RWPE1 (cell line): ENCODE measurements at places on chromosomes 7 and 10.
A peak's percentile ranks its signal among the peaks of the same experiment; 100 is the strongest.

- no peak for DNase-seq
Measured at GRCh38 chr7:128777156-128778123, 1.8 kb upstream of the OPN1SW start.

DNA sequence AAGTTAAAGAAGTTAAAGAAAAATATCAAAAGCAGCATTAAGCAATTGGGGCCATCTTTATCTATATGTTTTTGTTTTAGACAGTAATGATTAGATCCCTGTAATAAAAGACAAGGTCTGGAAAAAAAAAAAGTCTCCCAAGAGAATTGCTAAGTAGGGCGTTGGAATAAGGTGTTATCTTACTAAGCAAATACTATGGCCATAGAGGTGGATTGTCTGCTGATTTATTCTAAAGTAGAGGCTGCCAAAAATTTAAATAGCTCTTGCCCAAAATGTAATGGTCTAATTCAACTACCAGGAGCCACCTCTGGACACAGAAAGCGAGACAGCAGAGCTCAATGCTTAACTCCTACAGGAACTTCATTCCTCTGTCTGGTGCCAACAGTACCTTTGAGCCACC lies 71.6 kb downstream of the HERPUD2 start:
- no peak for DNase-seq

DNA sequence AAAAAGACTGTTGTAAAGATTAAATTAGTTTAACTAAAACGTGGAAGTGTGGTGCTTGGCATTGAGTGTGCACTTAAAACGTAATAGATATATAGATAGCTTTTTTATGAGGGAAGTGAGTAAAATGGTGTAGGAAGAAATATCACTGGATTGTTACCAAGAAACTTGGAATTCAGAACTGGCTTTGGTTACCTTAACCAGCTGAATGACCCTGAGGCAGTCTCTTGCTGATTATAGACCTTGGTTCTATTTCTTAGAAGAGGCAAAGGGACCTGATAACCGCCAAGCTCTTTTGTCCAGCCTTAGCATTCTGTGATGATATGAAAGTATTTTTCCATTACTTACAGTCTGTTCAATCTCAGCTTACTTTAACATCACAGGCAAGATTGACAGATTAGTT lies 3.8 kb downstream of the REEP3 start:
- DNase-seq: no peak

- DNase-seq: no peak
Measured at GRCh38 chr7:113374955-113375354, 256.6 kb upstream of the SMIM30 start.

DNA sequence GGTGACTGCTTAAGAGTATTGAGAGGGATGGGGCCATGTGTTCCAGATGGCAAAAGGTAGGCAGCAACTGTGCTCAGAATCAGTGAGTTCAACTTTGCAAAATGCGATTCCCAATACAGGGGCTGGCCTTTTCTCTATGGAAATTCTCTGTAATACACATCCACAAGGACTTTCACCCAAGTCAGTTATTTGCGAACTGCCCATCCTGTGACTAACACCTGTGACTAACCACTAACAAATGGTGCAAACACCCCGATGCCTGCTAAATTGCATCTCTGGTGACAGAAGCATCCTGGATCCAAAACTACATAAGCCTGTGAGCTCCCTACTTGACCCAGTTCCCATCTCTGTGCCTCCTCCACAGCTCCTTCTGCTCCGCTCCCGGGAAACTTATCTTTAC lies 9.0 kb upstream of the CUZD1 start:
- peak; percentile 86 for DNase-seq

DNA sequence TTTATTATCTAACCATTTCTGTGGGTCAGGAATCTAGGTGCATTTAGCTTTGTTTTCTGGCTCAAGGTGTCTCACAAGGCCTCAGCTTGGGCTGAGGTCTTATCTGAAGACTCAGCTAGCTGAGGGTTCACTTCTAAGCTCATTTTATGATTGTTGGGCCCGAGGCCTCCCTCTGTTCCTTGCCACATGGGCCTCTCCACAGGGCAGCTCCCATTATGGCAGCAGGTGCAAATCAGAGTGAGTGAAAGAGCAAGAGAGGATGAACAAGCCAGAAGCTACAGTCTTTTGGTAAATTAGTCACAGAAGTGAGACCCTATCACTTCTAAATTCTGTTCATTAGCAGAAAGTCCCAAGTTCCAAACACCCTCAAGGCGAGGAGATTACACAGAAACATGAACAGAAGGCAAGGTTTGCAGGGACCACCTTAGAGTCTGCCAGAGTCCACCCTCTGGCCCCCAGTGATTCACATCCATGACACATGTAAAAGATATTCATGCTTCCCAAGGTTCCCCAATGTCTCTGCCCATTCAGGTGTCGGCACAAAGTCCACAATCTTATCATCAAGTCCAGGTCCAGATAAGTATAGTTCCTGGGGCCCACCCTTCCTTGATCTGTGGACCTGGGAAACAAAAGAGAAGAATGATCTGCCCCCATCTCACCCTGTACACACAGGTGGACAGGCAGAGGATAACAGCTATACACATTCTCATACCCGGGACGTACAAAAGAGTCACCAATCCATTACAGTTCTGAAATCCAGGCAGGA lies 23.7 kb downstream of the FIGNL1 start:
- no peak for DNase-seq

DNA sequence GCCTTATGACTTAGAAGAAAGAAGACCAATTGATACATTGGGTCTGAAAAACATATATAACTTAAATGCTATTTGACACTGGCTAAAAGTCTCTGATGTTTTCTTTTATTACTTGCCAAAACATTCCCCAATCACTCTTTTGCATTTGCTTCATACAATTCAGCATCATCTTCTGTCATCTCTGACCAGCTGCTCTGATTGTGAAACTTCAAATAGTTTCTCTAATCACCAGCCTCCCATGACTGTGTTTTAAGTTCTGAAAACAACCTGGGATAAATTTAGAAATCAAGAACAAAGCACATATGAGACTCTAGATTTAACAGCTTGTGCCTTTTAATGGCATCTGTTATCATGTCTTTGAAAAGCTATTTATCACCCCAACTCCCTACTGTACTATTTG lies 208.4 kb upstream of the KCND2 start:
- DNase-seq: no peak

DNA sequence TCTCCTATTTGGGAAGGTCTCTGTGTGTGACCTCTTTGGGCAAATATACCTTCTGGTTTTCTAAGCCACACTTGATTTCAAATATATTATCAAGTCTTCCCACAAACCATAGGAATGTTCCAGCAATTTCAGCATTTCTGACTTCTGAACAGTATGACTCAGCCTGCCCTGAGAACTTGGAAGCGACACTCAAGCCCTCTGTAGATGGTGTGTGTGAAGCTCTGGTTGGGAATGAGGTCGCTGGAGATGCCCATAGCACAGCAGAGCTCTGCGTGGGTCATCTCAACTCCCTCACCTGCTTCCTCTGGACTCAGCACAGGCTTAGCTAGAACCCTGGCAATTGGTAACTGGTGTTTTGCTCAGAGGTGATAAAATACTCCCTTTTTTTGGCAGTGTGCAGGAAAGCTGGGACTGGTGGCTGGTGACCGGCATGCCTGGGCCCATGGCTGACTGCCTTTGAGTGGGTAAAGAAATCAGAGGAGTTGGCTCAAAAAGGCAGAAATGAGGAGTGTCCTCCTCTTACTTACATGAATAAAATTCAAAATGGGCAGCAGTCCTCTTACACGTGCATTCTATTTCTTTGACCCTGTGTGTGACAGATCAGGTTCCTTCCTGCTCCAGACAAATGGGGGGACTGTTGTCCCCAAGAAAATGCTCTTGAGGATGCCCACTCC lies 87.5 kb upstream of the NRP1 start:
- DNase-seq: peak; percentile 35

DNA sequence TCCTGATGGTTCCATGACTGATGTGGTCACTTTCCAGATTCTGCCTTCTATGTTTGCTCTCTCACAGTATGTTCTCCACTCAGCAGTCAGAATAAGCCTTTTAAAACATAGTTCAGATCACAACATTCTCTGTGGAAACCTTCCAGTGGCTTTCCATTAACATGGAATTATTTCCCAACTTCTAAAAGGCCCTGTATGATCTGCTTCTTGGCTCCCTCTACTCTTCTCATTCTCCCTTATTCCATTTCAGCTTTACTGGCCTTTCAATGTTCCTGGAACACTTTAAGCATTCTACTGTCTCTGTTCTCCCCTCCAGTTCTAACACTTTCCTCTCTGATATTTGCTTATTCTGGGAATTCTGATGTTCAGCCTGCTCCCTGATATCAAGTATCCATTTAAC lies 325.6 kb downstream of the THSD7A start:
- DNase-seq: no peak

GRCh38 chr10:133126431-133127290 lies 33.4 kb upstream of the KNDC1 start:
- no peak for DNase-seq

DNA sequence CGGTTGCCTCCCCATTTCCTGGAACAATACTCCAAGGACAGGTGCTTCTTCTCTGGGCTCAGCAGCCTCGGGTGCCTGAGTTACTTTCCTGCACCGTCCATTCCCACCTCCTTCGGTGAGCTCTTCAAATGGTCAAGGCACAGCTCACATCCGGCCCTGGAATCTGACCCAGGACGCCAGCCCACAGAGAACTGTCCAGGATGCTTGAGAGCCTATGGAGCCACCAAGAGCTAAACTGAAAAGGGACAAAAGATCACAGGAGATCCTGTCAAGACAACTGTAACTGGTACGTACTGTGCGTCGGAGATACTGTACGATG lies 72.5 kb downstream of the CTBP2 start:
- DNase-seq: no peak

DNA sequence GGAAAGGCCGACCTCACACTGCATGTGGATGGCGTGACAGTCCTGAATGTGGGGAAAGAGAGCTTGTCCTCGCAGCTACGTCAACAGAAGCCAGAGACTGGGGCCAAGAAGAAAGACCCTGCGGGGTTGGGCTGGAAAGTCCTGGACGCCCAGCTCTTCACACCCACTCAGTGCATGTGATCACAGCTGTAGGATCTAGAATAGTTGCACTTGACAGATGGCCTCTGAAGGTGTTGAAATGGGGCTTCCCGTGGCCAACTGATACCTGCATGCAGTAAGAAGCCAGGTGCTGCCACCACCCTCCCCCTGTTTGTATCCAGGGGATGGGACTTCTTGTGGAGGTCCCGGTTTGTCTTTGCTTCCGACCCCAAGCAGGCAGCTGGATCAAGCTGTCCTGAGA lies 34.1 kb upstream of the OCM2 start:
- DNase-seq: no peak

- no peak for DNase-seq
Measured at GRCh38 chr10:114691442-114691941, 33.4 kb upstream of the ABLIM1 start.

GRCh38 chr10:129972145-129972965 lies 8.3 kb upstream of the EBF3 start:
- no peak for DNase-seq

DNA sequence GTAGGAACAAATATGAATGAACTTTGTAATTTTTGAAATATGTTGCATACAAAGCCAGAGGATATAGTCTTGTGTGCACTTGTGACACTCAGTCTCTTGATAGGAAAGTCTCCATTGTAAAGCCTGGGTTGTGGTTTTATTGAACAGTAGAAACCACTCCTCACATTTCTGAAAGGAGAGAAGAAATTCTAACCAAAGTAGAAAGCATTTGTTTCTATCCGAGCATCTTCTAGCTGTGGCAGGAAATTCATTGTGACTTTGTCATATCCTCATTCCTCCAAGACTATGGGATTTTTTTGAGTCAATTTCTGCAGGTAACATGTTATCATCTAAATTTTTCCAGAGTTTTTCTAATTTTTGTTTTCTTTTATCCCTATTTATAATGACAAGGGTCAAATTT lies 55.5 kb upstream of the NCF1 start:
- DNase-seq: no peak

GRCh38 chr10:91796331-91797047 lies 1.7 kb upstream of the TNKS2 start:
- peak; percentile 44 for DNase-seq

- DNase-seq: no peak
Measured at GRCh38 chr10:116768786-116769185, 26.4 kb upstream of the HSPA12A start.

- DNase-seq: no peak
Measured at GRCh38 chr10:34633374-34633773, 181.7 kb downstream of the PARD3 start.

- no peak for DNase-seq
Measured at GRCh38 chr7:115229401-115230105, 307.7 kb downstream of the MDFIC start.

DNA sequence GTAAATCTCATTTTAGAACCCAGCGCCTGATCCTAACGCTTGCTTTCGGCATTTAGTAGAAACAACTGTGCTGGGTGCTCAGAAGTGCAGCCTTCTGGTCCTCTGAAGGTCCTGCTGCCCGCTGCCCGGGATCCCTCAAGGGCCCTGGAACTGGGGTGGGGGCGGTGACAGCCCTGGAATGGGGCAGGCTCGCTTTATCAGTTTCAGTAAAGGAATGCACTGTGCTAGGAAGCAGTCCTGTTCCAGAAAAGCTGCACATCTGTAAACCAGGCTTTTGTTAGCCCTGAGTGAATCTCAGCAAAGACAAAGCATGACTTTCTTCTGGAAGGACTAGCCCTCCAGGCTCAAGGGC lies 254.6 kb downstream of the TNS3 start:
- DNase-seq: no peak
